Muscle of leg (tissue), 16 donors: ENCODE measurements at places on chromosomes 11 and 22. TPM values are rescaled to one million over a fixed set of nuclear protein-coding genes. Genes with fewer than 3 reads are reported as not detected.

- H3K4me1 ChIP-seq: no peaks in the 10 kb centered on the region
- H3K27ac ChIP-seq: peak overlapping the region; percentile 86
- DNase-seq: peak; percentile 89
- H3K4me3 ChIP-seq: no peak overlapping the region
Measured at GRCh38 chr11:96272529-96273222, 70.3 kb downstream of the MAML2 start.

GRCh38 chr11:88421530-88421929, 84.0 kb upstream of the CTSC start:
- H3K4me1 ChIP-seq: no peaks in the 10 kb centered on the region
- no peaks in the 10 kb centered on the region for H3K27me3 ChIP-seq
- no peak overlapping the region for H3K4me3 ChIP-seq
- peak overlapping the region; percentile 51 for H3K27ac ChIP-seq
- no peaks in the 10 kb centered on the region for H3K36me3 ChIP-seq

- no peak for DNase-seq
- peaks cover 6% of the 10 kb centered on the region for H3K4me1 ChIP-seq
- no peak overlapping the region for H3K27ac ChIP-seq
- H3K4me3 ChIP-seq: no peak overlapping the region
- no peaks in the 10 kb centered on the region for H3K27me3 ChIP-seq
Measured at GRCh38 chr22:45771711-45772110, 100.1 kb downstream of the ATXN10 start.

DNA sequence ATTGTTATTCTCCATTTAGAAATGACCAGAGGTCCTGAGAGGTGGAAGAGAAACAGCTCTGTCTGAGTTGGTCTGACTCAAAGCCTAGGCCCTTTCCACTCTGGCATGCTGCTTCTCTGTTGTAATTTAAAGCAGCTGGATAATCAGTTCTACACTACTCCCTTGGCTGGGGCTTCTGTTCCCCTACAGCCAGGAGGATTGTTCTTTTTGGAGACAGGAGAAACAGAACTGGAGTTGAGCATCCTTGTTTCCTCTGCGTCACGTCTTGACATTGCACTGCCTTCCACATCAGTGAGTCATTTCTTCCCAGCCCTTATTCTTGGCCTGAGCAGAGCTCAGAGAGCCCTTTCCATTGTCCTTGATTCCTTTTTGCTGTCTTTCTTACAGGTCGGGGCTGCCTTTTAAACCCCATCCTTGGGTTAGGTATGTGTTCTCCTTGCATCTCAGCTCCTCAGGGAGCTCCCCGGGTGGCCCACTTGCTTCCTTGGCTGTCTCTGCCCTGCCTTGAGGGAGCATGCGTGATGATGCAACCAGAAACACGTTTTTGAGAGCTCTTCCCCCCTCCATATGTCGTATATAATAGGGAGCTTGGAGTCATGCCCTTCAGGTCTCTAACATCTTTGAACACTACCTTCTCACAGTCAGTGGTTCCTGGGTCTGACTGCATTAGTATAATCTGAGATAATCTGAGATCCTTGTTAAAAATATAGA, 35.7 kb downstream of the CYB5R2 start:
- peaks cover 65% of the 10 kb centered on the region for H3K36me3 ChIP-seq
- no peak overlapping the region for H3K4me3 ChIP-seq
- no peaks in the 10 kb centered on the region for H3K27me3 ChIP-seq
- peaks cover 8% of the 10 kb centered on the region for H3K4me1 ChIP-seq

Gene MFRP
- not detected for total RNA-seq

Gene GLYATL1
- total RNA-seq: 0.58 TPM
